ENCODE measurements at places on chromosomes 3 and 15.
A peak's percentile ranks its signal among the peaks of the same experiment; 100 is the strongest.

DNA sequence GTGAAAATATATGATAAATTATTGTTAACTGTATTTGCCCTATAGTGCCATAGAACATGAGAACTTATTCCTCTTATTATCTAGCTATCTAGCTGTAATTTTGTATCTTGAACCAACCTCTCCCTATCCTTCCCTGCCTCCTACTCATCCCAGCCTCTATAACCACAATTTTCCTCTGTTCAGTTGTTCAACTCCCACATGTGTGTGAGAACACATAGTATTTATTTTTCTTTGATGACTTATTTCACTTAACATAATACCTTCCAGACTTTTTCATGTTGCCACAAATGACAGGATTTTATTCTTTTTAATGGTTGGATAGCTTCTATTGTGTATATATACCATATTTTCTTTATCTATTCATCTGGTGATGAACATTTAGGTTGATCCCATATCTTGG lies 85.4 kb upstream of the SUCLG2 start:
- DNase-seq: no peak

GRCh38 chr3:126571078-126571477 lies 12.3 kb upstream of the C3orf22 start:
- DNase-seq: no peak

DNA sequence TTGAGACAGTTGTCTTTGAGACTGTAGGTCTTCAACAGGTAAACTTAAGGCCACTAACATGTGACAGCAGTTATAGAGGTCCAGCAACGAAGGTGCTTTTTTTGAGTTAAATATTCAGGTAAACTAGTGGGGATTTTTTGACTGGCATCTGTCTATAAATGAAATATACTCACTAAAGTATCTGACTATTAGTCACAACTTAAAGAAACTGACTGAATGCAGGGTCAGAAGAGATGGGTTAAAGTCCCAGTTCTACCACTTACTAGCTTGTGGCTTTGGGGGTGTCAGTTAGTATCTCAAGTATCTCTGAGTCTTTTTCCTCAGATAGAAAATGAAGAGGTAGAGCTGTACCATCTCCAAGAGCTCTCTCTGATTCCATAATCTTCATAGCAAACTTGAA lies 18.0 kb downstream of the MIX23 start:
- DNase-seq: no peak

- DNase-seq: no peak
These were observed 9.2 kb downstream of the ASB14 start for GRCh38 chr3:57283334-57283733.

- DNase-seq: no peak
These were observed 550.4 kb upstream of the NAALADL2 start for GRCh38 chr3:174308736-174309135.

DNA sequence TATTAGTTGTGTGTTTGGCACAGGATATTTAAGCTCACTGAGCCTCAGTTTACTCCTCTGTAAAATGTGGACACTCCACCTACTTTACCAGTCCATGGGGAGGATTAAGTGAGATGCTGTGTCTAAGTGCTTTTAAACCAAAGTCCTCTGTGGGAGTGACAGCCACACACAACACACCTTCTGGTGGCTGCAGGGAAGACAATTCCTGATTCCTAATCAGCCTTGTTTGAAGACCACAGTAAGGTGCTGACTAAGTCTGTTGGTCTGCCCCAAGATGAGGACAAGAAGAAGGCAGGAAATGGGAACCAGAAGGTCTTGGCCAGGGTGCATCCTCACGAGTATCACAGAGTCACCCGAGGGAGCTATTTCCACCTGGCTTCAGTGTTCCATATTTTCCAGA lies 52.3 kb downstream of the EPHB1 start:
- no peak for DNase-seq

GRCh38 chr15:61656391-61656790 lies 403.9 kb downstream of the VPS13C start:
- DNase-seq: no peak

- no peak for DNase-seq
These were observed 604 bp downstream of the KCTD6 start for GRCh38 chr3:58492494-58492905.

- DNase-seq: peak; percentile 80
These were observed at the start of gene CHST2 for GRCh38 chr3:143119009-143119914. Gene CHST2, plus strand, starts transcription at chr3:143119771. Its CDS starts 1,046 bp downstream, at chr3:143120817.

DNA sequence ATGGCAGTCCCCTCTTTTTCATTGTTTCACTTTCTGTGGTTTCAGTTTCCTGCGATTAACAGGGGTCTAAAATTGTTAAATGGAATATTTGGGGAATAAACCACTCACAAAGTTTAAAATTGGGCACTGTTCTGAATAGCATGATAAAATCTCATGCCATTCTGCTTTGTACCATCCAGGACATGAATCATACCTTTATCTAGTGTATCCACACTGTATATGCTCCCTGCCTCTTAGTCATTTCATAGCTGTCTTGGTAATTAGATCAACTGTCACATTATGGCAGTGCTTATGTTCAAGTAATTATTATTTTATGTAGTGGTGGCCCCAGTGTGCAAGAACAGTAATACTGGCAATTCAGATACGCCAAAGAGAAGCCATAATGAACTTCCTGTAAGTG lies 734.5 kb downstream of the ZPLD1 start:
- no peak for DNase-seq

DNA sequence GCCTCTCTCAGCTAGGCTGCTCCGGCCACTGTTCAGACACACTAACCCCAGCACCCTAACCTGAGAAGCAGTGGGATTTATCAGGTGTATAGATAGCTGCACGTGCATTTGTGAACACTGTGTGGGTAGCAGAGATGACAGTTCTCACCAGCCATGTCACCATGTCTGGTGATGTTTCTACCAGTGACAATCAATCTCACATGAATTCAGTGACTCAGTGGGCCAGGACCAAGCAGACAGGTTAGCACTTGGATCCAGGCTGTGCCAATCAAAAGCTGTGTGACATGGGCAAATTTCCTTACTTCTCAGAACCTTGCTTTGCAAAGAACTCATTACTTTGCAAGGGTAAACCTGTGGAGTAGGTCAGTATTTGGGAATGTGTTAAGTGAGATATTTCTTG lies 65.3 kb upstream of the GATM start:
- DNase-seq: no peak

DNA sequence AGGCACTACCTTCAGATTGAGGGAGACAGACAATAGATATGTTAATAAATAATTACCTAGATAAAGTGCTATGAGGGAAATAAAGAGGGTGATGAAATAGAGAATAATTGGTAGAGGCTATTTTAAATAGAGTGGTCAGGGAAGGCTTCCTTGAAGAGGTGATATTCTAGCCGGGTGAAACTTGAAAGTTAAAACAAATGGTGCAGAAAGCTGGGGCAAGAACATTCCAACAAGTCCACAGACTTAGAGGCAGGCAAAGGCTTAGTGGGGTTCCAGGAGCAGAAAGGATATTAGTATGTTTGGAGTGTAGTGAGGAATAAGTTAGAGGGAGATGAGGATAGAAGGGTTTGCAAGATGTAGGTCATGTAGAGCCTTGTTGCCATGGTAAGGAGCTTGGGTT lies 10.1 kb downstream of the HACD3 start:
- DNase-seq: no peak

DNA sequence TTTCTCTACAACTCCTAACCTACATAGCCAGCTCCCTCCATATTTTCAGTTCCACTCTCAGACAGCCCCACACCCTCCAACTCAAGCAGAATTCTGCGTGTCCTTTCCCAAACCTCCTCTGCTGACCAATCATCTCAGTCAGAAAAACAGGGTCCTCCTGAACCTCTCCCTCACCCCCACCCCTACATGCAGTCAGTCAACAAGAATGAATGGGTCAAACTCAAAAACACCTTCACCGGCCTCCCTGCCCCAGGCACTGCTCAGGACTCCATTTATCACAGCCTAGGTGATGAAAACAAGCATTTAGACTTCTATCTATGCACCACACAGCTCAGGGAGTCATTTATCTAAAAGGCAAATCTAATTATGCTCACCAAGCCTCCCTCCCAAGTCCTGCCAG lies 32.4 kb downstream of the MYL3 start:
- no peak for DNase-seq

GRCh38 chr3:32607522-32607921 lies 36.9 kb upstream of the DYNC1LI1 start:
- DNase-seq: no peak

GRCh38 chr3:9045371-9045770 lies 82.1 kb upstream of the RAD18 start:
- no peak for DNase-seq

- DNase-seq: peak; percentile 1
These were observed 36.8 kb upstream of the KLHL25 start for GRCh38 chr15:85831415-85832113.

- no peak for DNase-seq
These were observed 262.1 kb downstream of the IL20RB start for GRCh38 chr3:137219801-137220445.

DNA sequence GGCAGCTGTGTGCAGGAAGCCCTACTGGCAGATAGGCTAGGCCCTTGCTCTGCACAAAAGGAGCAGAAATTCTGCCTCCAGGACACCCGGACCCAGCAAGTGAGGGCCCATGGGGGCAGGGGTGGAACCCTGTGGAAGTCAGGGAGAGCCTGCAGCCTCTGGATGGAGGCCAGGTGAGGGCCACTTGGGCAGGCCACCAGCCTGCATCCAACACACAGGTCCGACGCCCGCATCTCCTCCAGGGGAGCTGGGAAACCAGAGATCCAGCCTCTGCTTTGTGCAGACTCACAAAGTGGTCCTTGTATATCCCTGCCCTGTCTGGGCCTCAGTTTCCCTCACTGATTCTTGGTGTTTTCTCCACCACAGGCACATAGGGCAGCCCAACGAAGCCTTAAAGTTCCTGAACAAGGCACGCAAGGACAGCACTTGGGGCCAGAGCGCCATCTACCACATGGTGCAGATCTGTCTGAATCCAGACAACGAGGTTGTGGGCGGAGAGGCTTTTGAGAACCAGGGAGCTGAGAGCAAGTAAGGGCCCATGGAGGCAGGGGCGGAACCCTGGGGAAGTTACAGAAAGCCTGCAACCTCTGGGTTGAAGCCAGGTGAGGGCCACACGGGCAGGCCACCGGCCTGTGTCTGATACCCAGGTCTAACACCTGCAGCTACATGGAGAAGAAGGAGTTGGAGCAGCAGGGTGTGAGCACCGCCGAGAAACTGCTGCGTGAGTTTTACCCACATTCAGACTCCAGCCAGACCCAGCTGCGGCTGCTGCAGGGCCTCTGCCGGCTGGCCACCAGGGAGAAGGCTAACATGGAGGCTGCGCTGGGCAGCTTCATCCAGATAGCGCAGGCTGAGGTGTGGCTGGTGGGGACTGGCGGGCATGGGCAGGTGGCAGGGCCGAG lies 16.6 kb downstream of the CSRNP1 start:
- DNase-seq: no peak

- no peak for DNase-seq
These were observed 42.4 kb upstream of the PPIB start for GRCh38 chr15:64205202-64205601.

- no peak for DNase-seq
These were observed 1.9 kb downstream of the FNDC3B start for GRCh38 chr3:172040981-172041963.

DNA sequence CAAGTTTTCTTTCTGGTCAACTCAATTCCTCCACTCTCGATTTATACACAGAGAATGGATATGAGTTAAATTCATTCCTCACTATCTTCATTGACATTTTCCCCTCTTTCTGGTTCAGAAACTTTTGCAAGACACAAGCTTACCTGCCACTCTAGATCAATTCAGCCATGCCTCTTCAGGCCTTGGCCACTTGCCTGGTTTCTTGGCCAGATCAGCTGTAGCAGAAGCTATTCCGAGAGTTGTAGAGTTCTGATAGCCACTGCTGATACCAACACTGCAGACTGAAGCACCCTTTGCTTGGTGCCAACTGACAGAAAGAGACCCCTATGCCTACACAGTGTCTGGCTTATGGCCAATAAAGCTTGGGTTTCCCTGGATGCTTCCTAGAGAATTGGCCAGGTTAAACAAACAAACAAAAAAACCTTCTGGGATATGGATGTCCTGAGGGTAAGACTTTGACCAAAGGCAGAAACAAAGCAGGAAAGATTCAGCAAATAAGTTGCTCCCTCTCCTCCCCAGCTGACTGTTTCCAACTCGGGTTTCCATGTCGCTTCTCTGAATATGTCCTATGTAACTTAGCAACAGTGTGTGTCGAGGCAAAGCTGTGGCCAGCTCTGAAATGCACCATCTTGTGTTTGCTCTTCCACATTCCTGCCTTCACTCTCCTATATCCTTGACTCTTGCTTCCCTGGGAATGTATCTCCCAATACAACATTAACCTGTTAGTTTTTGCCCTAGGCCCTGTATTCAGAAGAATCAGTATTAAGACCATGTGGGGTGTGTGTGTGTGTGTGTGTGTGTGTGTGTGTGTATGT lies 521.6 kb downstream of the EPHA3 start:
- no peak for DNase-seq

DNA sequence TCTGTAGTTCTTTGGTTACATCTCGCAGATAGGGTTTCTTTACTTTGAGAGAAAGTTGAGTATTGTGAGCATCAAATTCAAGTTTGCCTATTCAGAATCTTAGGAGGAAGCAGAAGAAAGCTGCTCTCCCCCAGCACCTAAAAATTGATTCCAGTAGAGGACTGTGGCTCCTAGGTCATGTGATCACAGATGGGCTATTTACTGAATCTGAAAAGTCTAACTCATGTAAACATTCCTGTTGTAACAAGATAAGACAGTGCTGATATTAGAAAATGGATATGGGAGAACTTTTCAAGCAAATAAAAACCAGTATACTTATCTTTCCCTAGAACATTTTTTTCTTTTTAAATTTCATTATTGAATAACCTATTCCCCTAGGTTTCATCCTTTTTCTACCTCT lies 308.4 kb upstream of the SLITRK3 start:
- no peak for DNase-seq

DNA sequence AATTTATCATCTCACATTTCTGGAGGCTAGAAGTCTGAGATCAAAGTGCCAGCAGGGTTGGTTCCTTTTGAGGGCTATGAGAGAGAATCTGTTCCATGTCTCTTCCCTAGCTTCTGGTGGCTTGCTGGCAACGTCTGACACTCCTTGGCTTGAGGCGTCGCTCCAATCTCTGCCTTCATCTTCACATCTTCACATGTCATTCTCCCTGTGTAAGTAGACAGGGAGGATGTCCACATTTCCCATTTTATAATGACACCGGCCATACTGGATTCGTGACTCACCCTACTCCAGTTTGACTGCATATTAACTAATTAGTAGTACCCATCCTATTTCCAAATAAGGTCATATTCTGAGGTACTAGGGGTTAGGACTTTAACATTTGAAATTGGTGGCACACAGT lies 17.5 kb upstream of the ARHGAP31 start:
- no peak for DNase-seq

DNA sequence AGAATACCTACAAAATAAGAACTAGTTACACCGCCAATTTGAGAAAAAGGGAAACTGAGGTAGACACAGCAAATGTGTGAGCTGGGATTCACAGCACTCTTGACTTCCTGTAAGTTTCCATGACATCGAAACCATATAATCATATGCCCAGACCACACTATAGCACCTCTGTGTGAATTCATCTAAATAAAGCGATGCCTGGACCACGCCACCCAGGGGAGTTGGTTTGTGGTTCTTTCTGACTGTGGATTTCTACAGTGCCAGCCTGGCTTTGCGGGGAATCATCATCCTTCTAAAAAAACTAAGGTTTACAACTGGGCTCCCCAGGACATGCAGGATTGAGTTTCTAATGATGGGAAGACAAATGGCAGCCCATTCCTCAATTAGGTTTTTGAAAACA lies 23.5 kb upstream of the CA12 start:
- no peak for DNase-seq

Measured in C1 segment of cervical spinal cord (tissue), 14 donors.